ENCODE measurements at places on chromosomes 12 and 14. TPM values are rescaled to one million over a fixed set of nuclear protein-coding genes. Genes with fewer than 3 reads are reported as not detected.

The INSM2 gene
- total RNA-seq = not detected

The KRT4 gene
- total RNA-seq = not detected

The SMOC1 gene
- 1.7 TPM for total RNA-seq

The OR4K15 gene
- total RNA-seq = not detected

The SLC7A8 gene
- total RNA-seq = 14.7 TPM

The E2F7 gene
- 3.8 TPM for total RNA-seq

The SERPINA4 gene
- total RNA-seq = not detected
